ENCODE measurements at places on chromosomes 5 and 9.

- H3K4me1 ChIP-seq = no peaks in the 10 kb centered on the region
- H3K4me3 ChIP-seq = no peak overlapping the region
- DNase-seq = no peak
Observed at GRCh38 chr9:135067096-135067710, 20.3 kb upstream of the OLFM1 start.

DNA sequence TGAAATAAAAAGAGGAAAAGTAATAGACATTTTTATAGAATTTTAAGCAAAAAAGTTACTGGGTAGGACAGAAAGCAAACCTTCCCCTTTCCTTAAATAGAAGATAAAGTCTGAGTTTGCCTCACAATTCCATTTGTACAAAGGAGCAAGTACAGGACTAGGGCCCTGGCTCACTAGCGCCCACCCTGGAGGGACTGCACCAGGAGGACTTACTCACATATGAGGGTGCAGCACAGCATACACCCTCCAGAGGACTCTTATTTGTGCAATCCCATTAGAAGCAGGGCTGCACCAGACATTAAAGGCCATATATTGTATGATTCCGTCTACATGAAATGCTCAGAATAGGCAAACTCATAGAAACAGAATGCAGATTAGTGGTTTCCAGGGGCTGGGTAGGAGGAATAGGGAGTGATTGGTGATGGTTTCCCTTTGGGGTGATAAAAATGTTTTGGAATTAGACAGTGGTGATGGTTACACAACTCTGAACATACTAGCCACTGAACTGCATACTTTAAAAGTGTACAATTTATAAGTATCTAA is 4.5 kb downstream of the REEP5 start:
- no peaks in the 10 kb centered on the region for H3K27me3 ChIP-seq
- peak overlapping the region; percentile 19 for H3K4me3 ChIP-seq
- H3K36me3 ChIP-seq = peaks cover 29% of the 10 kb centered on the region
- peak overlapping the region; percentile 2 for H3K27ac ChIP-seq
- no peak for DNase-seq

DNA sequence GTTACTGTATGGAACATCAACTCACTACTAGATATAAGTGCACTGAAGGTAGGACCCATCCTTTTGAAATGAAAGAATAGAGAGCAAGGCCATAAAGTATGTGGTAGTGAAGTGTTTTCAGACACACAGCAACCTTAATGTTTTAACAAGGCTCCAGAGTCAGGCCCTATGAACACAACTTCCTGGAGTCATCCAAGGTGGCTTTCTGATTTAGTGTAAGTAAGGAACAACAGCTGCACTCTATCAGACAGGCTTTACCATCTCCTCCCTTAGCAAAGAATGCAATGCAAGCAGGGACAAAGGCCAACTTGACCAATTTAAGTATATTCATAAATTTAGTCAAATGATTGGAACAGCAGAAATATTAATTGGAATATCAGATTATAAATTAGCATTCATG is 90.1 kb downstream of the MPDZ start:
- H3K27me3 ChIP-seq = no peaks in the 10 kb centered on the region
- no peak overlapping the region for H3K27ac ChIP-seq
- no peak overlapping the region for H3K4me3 ChIP-seq
- no peaks in the 10 kb centered on the region for H3K36me3 ChIP-seq

- DNase-seq = no peak
- H3K27me3 ChIP-seq = no peaks in the 10 kb centered on the region
- no peak overlapping the region for H3K4me3 ChIP-seq
- H3K27ac ChIP-seq = no peak overlapping the region
- H3K36me3 ChIP-seq = no peaks in the 10 kb centered on the region
Observed at GRCh38 chr5:109989994-109990722, 300.4 kb downstream of the MAN2A1 start.

- no peaks in the 10 kb centered on the region for H3K4me1 ChIP-seq
- H3K27me3 ChIP-seq = peaks cover 23% of the 10 kb centered on the region
Observed at GRCh38 chr5:33969572-33970452, 14.7 kb downstream of the SLC45A2 start.

- H3K36me3 ChIP-seq = peaks cover 2% of the 10 kb centered on the region
- H3K4me1 ChIP-seq = peaks cover 28% of the 10 kb centered on the region
- no peak overlapping the region for H3K4me3 ChIP-seq
- DNase-seq = no peak
- no peak overlapping the region for H3K27ac ChIP-seq
Observed at GRCh38 chr5:55308254-55308836, 556 bp downstream of the MTREX start.

GRCh38 chr9:18063856-18064390 is 410.0 kb upstream of the ADAMTSL1 start:
- H3K36me3 ChIP-seq = no peaks in the 10 kb centered on the region
- no peak for DNase-seq
- H3K27me3 ChIP-seq = no peaks in the 10 kb centered on the region
- H3K4me3 ChIP-seq = no peak overlapping the region

DNA sequence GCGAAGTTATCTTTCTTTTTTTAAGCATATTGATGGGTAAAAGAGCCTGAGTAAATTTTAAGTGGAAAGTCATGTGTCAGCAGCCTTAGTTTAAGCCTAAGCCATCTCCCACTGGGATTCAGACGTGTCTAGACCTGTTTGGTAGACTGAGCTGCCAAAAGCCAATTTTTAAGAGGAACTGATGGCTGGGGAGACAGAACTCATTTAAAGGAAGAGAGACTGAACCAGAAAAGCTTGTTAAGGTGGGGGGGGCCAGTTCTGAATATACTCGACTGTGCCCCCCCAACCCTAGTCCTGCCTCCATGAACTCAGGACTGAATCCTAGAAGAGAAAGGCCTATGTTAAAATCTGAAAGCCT is 58.3 kb upstream of the PLPP1 start:
- H3K4me1 ChIP-seq = no peaks in the 10 kb centered on the region
- H3K4me3 ChIP-seq = no peak overlapping the region
- no peak for DNase-seq
- H3K27ac ChIP-seq = no peak overlapping the region
- no peaks in the 10 kb centered on the region for H3K36me3 ChIP-seq
